GM23248 (cell line): ENCODE measurements at places on chromosomes 5 and 9. TPM values are rescaled to one million over a fixed set of nuclear protein-coding genes. Genes with fewer than 3 reads are reported as not detected.

DNA sequence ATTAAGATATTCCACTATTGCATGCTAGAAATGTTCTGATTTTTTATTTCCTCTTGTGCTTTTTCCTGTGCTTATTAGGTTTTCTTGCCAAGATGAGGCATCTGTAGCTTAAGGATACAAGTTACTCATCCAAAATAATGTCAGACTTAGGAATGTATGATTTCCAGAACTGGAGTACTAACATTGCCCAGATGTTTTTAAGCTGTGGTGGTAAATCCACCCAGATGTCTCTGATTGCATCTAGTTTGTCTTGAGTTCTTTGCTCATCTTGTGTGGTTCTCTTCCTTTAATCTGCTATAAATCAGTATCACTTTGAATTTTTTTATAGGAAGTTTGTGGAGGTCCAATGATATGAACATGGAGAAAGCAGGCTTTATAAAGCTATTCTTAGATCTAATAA is 337.5 kb upstream of the ZNF608 start:
- peak; percentile 95 for DNase-seq

DNA sequence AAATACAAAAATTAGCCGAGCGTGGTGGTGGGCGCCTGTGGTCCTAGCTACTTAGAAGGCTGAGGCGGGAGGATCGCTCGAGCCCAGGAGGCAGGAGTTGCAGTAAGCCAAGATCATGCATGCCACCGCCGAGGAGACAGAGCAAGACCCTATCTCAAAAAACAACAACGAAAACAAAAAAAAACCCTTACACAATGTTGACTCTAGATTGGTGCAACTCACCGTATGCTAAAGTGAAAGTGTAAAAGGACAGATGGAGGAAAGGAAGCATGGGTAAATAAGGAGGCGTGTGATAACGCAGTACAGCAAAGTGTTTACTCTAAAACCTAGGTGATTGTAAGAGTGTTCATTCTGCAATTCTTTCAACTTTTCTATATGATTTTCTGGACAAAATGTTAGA is 15.9 kb upstream of the RUFY1 start:
- DNase-seq, result no peak

DNA sequence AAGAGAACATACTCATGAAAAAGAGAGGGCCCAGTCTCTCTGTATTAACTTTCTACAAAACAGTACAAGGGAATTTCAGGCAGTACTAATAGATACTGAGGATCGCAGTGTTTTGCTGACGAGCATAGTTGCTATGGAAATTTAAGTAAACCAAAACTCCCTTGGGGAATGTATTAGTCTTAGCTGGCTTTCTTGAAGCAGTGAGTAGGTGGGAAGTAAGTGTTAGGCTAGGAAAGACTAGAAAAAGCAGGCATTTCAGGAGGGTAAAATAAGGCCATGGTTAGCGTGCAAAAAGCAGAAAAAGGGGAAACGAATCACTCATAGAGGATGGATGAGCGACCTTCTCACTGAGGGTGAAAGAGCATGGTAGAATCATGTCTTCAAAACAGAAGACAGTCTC is 84.3 kb upstream of the ACTBL2 start:
- DNase-seq, result peak; percentile 93

The PKD2L2 gene
- polyA plus RNA-seq, result not detected in 2 replicates

The MARCOL gene
- not detected in 2 replicates for polyA plus RNA-seq

DNA sequence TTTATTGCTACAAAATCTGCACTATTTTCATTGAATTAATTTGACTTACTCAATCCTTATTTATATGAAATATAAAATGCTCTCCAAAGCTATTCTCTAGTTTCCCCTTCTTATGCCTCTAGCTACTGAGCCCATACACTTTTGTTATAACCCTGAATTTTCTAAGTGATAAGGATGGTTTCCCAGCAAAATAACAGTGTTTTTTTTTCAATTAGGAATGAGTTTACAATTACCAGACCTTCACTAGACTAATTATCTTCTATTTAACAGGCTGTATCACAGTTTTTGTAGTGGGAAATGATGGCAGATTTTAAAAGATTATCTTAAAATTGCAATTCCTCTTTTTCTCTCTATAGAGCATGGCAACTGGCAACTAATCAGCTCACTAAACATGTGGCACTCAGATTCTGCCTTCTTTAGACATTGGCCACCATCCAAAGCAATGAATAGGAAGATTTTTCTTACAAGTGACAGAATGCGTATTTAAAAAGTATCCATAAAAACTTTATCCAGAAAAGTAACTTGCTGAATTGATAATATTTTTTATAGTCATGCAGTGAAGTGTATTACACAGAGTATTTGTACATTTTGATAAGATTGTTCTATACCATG is 585.7 kb upstream of the ZNF608 start:
- no peak for DNase-seq

DNA sequence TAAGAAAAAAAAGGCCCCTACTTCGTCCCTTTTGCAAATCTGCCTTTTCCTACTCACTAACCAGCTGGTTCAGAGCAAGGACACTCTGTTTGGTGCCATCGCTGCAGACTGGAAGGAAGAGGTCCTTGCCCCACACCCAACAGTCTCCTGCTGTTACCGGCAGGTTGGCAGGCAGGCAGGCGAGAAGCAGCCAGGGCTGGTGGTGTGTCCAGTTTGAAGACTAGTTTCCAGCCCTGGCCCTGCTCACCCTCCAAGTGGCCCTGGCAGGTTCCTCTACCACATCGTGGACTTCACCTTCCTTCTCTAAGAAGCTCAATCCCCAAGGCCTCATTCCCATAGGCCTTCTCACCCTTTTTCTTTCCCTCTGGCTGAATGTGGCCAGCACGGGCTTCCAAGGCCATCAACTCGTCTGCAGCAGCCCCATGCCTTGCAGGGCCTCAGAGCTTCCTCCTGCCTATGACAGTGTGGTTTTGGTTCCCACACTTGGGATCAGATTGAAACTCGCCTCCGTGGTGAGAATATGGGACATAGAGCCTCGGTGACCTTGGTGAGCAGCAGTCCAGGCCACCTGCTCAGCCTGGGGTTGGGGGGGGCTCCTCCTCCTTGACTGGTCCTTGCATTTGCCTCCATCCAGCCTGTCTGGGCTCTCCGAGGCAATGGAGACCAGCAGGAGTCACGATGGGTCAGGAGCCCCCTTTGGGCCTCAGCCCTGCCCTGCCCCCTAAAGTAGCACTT is 22.9 kb downstream of the TGFBI start:
- no peak for DNase-seq

The SPATA31A3 gene
- polyA plus RNA-seq, result not detected in 2 replicates

DNA sequence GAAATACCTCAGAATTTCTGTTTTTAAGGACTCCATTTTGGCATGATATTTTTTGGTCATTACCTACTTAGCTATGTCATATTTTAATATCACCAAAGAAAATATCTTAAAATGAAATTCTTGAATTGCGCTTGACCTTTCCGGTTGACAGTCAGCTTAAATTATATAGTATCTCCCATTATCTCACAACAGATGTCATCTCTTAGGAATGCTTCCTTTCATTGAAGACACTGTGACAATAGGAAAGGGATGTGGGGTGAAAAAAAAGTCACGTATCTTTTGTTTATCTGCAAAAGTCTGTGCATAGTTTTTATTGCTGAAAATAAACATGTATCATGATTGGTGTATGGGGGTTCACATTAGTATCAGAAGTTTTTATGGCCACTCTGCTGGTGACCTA is 105.8 kb downstream of the INVS start:
- DNase-seq, result no peak

The DDX4 gene
- not detected in 2 replicates for polyA plus RNA-seq

- DNase-seq, result no peak
Observed at GRCh38 chr5:167488371-167488770, 803.1 kb upstream of the WWC1 start.

The NPR2 gene
- polyA plus RNA-seq, result 9.7 and 11.8 TPM in 2 replicates

- DNase-seq, result no peak
Observed at GRCh38 chr5:156446526-156446925, 119.6 kb downstream of the SGCD start.

DNA sequence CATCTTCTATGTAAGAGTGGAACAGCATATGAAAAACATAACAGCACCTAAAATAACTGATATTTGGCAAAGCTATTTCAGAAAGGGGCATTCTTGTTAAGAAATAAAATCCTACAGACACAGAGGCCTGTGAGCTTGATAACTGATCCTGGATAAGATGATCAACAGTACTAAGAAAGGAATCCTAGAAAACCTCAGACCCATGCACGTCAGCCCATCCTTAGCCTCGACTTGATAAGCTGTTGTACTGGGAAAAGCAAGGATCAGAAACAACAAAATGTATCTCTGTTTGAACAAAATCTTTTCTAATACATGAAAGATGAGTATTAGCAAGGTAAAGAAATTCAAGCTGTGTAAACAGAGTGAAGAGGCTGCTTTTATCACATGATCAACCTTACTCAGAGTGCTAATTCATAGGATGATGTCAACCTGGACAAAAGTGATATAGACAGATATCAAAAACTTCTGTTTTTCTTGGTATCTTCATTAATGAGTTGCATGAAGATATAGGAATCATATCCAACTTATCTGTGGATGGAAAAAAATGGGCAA is 15.2 kb downstream of the LIFR start:
- DNase-seq, result no peak

The INSL4 gene
- polyA plus RNA-seq, result not detected in 2 replicates

The OR1Q1 gene
- polyA plus RNA-seq, result 0.26 TPM in 1 of 2 replicates, not detected in the other

DNA sequence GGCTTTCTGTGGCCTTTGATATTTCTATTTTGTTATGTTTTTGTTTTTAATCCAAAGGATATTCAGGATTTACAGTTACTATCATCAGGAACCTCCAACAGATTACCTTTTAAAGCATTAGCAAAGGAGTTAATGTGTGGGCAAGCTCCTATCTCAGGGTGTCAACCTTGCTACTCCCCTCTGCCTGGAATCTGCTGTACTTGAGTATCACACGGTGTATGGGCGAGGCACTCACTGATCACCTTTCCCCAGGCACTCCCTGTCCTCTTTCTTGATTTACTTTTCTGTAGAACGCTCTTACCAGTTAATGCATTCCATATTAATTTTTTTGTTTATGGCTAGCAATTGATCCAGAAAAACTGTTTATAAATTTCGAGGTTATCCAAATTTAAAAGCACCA is 117.0 kb upstream of the GAS1 start:
- no peak for DNase-seq

DNA sequence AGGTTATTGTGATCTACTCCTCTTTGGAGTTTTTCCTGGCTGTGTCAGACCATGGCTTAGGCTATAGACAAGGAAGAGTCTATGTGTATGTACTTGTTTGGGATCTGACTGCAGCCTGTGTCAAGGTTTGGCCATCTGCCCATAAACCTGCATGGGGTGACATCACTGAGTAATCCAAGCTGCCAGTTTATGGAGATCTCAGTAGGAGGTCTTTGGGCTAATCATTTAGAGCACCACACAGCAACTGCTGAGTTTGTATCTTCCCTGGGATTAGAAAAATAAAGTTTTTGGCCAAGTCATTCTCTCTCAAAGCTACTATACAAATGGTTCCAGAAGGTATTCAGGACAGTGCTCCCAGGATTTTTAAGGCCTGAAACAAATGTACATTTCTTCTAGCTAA is 65.5 kb upstream of the HSPB3 start:
- DNase-seq, result peak; percentile 76

The OLFM1 gene
- 31.4 TPM in 2 replicates for polyA plus RNA-seq

DNA sequence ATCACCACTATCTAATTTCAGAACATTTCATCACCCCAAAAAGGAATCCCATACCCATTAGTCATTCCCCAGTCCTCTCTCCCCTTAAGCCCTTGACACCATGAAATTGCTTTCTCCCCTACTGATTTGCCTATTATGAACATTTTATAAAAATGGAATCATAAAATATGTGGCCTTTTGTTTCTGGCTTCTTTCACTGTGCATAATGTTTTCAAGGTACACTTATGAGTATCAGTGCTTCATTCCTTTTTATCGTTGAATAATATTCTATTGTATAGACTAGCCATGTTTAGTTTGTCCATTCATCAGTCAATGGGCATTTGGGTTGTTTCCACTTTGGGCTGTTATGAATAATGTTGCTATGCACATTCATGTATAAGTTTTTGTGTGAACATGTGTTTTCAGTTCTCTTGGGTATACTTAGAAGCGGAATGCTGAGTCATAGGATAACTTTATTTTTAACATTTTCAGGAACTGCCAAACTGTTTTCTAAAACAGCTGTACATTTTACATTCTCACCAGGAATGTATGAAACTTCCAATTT is 40.4 kb upstream of the FGF1 start:
- DNase-seq, result peak; percentile 93

The TAF11L5 gene
- polyA plus RNA-seq, result not detected in 2 replicates

The HCN1 gene
- polyA plus RNA-seq, result not detected in 2 replicates

DNA sequence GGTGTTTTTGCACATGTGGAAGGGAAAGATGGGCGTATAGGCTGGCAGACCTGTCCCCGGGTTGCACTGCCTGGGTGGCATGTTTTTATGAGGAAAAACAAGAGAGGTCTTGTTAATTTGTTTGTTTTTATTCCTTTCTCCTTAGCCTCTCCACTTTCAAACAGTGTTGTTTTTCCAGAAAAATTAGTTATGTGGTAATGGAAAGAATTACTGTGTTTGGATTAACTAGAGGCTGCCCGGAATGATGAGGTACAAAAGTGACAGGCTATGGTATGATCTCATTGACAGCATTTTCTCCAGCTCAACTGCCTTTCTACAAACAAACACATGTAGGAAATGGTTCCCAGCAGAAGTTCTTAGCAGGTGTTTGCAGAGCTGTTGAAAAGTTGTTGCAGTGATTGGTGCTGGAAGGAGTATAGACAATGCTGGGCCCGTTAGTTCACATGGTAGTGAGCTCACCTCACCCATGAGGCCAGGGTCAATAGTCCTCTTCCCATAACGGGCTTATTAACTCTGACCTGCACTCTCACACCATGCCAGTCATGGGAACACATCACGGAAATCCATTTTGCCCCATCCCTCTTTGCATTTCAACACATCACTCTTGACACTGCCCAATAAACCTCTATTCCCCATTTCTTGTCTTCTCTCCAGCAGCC is 111.3 kb upstream of the SAP30L start:
- DNase-seq, result peak; percentile 4

GRCh38 chr5:107977550-107978071 is 306.9 kb upstream of the EFNA5 start:
- DNase-seq, result no peak

DNA sequence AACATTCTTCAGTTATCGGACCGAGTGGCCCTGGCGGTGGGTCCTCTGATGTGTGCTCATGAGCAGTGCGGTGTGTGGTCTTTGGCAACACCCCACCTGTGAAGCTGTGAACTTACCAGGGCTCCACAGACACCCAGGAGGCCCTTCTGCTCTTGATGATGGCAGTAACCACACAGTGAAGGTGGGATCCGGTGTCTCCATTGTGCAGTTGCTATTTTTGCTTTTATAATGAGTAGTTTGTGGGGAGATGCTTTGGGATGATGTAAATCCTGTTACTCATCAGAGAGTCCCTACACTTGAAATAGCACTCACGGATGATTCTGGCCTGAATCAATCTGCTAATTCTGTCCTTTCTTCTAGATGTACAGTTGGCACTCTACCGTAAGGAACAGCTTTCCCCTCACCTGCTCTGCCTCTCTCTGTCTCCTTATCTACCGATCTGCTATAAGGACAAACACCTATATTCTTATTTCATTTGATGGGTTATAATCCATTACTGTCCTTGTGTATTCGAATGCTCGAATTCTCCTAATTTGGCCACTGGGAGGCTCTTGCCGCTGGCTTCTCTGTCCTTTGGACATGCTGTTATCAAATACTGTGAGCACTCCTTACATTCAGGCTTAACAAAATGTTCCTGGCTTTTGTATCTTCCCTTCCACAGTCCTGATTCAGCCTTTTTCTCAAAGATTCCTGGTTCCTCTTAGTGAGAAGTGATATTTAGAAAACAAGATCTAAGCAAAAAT is 20.2 kb downstream of the ATPSCKMT start:
- DNase-seq, result peak; percentile 88

The LCN6 gene
- not detected in 2 replicates for polyA plus RNA-seq
